ENCODE measurements at places on chromosomes 4 and X. TPM values are rescaled to one million over a fixed set of nuclear protein-coding genes. Genes with fewer than 3 reads are reported as not detected.

GRCh38 chr4:123776267-123776666 lies 379.7 kb downstream of the SPRY1 start:
- DNase-seq = no peak

DNA sequence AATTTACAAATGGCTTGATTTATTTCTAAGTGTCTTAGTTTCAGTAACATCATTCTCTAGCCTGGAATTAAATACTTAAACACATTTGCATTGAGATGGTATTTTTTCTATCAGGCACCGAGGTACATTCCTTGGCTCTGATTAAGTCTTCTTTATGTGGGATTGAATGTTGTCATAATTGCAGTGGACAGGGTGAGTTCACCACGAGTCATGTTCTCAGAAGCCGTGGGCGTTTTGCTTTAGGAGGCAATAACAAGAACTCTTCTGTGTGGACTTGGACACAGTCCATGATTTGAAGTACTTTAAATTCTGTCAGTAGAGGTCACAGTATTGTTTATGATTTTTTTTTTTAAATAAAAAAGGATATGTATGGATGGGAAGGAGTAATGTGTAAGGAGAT lies 57.1 kb upstream of the EFHC2 start:
- DNase-seq = peak; percentile 96

- DNase-seq = no peak
These were observed 663.4 kb upstream of the LCORL start for GRCh38 chr4:18684932-18685331.

DNA sequence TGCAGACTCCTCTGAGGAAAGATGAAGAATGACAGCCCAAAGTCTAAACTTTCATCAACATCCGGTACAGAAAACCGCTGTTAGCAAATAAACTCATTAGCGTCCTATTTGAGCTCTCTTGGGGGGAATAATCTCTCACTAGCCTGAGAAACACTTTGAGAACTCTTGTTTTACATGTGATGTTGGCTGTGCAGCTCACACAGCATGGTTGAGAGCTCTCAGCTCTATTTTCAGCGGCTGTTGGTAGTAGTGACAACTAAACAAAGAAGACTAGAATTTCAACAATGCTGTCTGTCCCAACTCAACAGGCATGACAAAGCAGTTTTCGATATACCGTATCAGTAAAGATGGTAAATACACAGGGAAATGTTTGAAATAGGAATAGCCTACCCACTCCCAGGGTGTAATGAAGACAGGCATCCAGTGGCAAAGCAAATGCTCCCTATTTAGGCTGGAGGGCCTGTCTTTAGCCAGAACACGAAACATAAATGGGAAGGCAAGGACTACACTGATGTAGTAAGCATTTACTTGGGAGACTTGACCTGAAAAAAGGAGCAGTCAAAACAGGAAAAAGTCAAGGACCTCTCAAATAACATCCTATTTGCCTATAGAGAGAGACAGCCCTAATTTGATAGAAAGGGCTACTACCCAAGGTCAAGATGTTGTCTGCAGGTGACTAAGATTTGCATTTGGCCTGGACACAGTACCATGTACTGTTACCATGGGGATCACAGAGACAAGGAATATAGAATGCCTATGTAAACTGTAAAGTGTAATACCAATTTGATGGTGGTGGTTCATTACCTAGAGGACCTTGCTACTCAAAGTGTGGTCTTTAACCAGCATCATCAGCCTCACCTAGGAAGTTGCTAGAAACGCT lies 60.4 kb downstream of the PPEF2 start:
- no peak for DNase-seq

- peak; percentile 43 for DNase-seq
These were observed 49.0 kb upstream of the ZNF157 start for GRCh38 chrX:47321386-47321785.

FOXP3 gene
- total RNA-seq = not detected

VCX2 gene
- total RNA-seq = not detected

ARMCX1 gene
- 22.9 TPM for total RNA-seq

ZFP92 gene
- total RNA-seq = under 0.01 TPM
